ENCODE measurements at places on chromosomes 1 and 21.

GRCh38 chr1:242428399-242429190 is 95.9 kb downstream of the PLD5 start:
- DNase-seq, result no peak

GRCh38 chr1:214632091-214632490 is 29.1 kb downstream of the CENPF start:
- DNase-seq, result no peak

DNA sequence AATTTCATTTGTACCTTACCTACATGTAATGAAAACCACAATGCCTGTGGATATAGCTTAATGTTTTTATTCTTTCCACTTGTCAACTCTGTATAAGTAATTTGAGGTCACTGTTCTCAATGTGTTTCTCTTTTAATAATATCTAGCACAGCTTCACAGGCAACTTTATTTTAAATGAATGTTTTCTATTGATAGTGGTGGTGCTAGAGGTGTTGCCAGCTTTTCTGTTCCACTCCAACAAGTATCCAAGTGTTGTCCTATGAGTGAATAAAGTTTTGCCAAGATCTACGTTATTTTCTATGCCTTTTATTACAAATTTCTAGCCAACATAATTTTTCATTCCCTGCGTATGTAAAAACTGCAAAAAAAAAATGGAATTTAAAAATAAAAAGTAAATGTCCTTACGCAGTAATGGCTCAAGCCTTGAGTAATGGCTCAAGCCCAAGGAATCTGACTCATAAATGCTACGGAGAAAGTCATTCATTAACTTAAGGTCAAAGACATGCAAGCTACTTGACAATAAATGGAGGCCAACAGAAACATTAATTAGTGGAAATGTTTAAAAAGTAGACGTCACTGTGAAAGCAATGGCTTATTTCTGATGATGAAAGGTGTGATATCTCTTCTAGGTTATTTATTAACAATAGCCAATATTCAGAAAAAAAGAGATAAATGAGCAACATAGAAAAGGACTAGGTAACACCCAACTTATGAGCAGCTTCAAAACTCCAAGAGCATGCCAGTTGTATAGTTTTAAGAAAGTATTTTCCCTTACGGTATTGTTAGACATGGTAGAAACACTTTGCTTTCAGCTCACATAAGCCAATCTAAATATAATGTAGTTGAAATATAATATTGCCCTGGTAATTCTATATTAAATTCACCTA is 71.4 kb downstream of the SLC44A5 start:
- DNase-seq, result no peak

- DNase-seq, result peak; percentile 90
Measured at GRCh38 chr1:62841587-62842169, 57.7 kb downstream of the ATG4C start.

- DNase-seq, result no peak
Measured at GRCh38 chr1:221394011-221394544, 347.8 kb downstream of the DUSP10 start.

DNA sequence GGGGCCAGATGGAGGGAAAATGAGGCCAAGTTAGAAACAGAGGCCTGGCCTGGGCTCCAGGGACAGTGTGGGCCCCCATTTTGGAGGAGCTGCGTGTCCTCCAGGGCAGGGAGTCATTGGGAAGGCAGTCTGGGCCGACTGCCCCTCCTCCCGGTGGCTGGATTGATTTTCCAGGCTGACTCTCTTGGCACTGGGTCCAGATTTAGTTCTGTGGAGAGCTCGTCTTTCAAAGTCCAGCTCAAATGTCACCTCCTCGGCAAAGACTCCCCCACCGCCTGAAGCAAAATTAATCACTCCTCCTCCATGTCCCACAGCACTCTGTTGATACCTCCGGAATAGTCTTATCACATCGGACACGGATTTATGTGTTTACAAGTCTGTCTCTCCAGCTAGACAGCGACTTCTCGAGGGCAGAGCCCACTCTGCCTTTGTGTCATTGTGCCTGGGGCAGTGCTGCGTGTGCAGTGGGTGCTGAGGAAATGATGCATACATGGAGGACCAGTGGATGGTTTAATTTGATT is 175.1 kb downstream of the CAMTA1 start:
- DNase-seq, result peak; percentile 70

DNA sequence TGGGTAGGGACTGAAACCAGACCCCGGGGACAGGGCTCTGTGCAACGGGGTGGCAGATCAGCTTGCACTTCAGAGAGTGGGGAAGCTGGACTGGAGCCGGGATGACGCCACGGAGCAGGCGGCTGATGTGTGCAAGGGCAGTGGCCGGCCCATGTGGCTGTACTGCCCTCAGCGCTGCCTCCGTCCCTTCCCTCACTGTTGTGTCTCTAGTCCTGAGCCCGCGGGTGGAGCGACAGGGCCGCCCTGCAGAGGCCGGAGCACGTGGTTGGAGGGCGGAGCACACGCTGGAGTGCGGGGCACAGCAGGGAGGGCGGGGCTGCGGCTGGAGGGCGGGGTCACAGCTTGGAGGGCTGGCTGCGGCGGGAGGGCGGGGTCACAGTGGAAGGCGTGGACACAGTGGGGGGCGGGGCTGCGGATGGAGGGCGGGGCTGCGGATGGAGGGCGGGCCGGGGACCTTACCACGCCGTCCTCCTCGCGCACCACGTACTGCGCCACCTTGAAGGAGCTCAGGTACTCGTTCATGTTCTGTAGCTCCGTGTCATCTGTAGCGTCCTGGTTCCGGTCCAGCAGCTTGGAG is 52.4 kb downstream of the CHD5 start:
- no peak for DNase-seq

DNA sequence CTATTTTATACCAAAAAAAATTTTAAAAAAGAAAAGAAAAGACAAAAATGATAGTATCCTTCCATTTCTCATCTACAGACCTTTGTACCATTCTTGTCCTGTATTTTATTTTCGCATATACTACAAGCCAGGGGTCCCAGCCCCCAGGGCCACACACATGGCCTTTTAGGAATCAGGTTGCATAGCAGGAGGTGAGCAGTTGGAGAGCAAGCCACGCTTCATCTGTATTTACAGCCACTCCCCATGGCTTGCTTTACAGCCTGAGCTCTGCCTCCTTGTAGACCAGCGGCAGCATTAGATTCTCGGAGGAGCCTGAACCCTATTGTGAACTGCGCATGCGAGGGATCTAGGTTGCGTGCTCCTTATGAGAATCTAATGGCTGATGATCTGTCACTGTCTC is 39.8 kb downstream of the RASSF5 start:
- DNase-seq, result peak; percentile 28

- no peak for DNase-seq
Measured at GRCh38 chr1:47536646-47537118, 98.8 kb downstream of the FOXD2 start.

Measured in NCI-H510A treated with DMSO at 0.1 percent for 48 hours (cell line).